ENCODE measurements at places on chromosomes 3 and 15.

DNA sequence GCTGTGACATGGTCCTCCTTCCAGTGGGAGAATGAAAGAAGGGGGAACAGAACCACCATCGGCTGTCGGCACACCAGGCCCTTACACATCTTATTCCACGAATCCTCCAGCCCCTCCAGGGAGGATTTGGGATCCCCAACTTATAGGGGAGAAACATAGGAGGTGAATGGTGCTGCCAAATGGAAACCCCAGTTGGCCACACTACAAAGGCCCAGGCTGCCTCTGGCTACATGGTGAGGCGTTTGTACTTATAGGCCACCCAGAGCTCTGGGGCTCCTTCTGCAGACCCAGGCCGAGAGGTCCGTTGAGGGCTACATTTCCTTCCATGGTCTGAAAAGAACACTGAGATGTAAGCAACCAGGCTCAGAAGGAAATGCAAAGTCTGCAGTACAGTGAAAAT, 12.0 kb downstream of the AMOTL2 start:
- no peak for DNase-seq

- no peak for DNase-seq
Measured at GRCh38 chr3:140298569-140299070, 363.6 kb downstream of the CLSTN2 start.

DNA sequence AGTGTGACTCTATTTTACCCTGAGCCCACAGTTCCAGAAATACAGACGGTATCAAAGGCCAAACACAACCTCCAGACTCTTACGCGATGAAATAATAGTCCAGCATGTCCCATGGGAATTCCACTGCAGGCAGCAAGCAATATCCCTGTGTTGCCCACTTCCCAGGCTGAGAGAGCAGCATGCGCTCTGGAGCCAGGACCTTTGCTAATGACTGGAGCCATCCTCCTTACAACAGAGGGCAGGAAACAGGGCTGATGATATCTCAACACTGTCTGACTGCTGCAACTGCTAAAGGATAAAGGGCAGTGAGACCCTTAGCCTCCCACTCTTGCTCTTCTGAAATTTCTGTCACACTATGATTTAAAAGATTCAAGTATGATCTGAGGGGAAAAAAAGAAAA, 34.8 kb downstream of the MCF2L2 start:
- no peak for DNase-seq

- DNase-seq, result no peak
Measured at GRCh38 chr3:33941804-33942203, 143.4 kb downstream of the PDCD6IP start.

- no peak for DNase-seq
Measured at GRCh38 chr3:160758929-160759577, 3.0 kb downstream of the PPM1L start.

DNA sequence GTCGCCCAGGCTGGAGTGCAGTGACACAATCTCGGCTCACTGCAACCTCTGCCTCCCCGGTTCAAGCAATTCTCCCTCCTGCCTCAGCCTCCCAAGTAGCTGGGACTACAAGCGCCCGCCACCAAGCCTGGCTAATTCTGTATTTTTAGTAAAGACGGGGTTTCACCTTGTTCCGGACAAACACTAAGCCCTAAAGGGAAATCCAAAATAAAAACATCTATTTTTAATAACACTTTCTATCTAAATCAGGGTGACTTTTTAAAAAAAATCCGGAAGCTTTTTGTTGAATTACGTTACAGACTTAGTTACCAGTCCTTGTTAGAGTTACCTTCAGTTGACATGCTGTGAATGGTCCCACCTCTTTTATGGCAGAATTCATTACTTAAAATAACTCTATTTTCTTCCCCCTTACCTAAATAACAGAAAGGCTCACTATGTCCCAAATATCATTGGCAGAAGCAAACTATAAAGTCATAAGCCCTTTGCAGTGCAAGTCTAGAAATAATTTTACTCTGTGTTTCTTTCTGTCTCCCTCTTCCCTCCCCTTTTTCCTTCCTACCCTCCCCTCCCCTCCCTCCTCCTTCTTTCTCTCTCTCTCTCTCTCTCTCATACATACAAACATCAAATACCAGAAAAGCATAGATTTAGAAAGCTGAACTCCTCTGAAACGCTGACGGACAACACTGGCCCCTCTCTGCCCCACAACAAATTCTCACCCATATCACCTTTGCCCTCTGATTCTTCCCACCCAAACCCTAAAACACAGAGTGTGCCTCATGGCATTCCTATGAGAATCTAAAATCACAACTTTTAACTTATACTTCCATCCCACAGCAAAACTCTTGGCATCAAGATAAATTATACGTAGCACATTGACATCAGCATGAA, 18.3 kb downstream of the THBS1 start:
- no peak for DNase-seq

GRCh38 chr15:71713191-71713809, 97.1 kb upstream of the NR2E3 start:
- DNase-seq, result no peak

DNA sequence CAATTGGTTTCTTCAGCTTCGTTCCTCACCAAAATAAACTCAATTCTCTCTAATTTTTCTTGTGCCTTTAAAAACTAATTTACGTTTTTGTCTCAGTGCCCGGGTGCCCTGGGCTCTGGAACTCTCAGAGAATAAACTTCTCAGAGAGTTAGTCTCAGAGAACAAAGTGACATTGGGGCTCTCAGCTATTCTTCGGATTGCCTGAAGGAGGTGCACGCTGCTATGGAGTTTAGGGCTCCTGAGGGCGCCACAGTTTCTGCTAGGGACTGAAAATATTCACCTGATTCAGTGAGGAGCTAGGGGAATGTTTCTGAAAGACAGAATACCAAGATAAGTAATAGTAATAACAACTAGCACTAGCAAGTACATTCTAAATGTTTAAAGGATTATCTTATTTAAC, 22.7 kb downstream of the ZIC4 start:
- no peak for DNase-seq

GRCh38 chr15:80321853-80322252, 69.8 kb upstream of the CTXND1 start:
- DNase-seq, result no peak

GRCh38 chr3:43727930-43728329, 37.2 kb downstream of the ABHD5 start:
- no peak for DNase-seq

GRCh38 chr3:65894126-65894525, 144.6 kb downstream of the MAGI1 start:
- DNase-seq, result no peak

GRCh38 chr3:24062916-24063315, 117.8 kb downstream of the NR1D2 start:
- no peak for DNase-seq

- DNase-seq, result no peak
Measured at GRCh38 chr15:90862964-90863778, 5.2 kb upstream of the FURIN start.

DNA sequence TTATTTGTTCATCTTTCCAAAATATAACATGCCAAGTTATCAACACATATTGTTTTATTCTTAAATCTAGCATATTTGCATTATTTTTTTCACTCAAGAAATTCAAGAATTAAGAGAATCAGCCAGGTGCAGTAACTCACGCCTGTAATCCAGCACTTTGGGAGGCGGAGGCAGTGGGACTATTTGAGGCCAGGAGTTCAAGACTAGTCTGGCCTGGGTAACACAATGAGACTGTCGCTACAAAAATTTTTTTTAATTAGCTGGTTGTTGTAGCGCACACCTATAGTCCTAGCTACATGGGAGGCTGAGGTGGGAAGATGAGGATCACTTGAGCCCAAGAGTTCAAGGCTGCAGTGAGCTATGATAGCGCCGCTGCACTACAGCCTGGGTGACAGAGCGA, 10.5 kb downstream of the DCUN1D1 start:
- no peak for DNase-seq

- DNase-seq, result no peak
Measured at GRCh38 chr3:72307438-72308115, 522.6 kb upstream of the PROK2 start.

DNA sequence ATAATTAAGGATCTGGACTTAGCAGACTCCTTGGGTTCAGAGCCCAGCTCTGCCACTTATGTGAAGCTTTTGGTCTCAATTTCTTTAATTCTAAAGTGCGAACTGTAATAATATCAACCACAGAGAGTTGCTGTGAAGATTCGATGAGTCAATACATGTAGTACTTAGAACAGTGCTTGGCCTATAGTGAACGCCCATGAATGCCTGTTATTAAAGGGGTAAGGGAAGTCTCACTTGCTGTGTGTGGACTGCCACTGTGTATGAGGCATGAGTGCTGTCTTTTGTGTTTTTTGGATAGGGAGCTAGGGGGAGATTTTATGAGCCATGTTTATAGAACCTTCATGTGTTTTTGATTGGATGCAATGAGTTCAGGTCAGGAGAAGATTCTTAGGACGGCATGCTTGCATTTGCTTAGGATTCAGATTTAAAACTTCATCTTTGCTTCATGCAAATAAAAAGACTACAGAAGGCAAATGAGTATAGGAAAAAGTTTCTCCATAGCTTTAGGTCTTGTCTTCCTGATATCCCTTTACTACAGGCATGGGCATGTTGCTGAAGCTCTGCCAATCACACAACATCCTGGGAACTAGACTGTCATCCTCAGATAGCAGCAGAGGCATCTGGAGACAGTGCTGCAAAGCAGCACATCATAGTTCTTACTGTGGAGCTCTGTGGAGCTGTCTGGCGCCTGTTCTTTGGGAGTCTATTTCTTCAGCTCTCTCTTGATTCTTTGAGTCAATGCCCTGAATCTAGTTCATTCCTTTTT, 50.0 kb downstream of the PLS1 start:
- no peak for DNase-seq

GRCh38 chr3:127351775-127352350, 64.0 kb upstream of the PRR20G start:
- no peak for DNase-seq

DNA sequence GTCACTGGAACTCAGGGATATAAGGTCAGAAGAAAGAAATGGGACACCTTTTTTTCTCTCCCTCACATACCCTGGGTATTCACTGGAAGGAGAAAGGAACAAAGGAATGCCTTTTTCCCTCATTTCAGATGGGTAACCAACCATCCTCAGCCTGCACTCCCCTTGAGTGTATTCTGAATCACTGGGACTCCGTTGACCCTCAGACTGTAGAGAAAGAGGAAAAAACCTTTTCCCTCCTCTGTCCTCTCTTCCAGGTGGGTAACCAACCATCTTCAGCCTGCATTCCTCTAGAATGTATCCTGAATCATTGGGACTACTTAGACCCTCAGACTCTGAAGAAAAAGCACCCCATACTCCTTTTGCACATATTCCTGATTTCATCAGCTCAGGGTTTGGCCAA, 11.4 kb downstream of the PRR20G start:
- DNase-seq, result no peak

DNA sequence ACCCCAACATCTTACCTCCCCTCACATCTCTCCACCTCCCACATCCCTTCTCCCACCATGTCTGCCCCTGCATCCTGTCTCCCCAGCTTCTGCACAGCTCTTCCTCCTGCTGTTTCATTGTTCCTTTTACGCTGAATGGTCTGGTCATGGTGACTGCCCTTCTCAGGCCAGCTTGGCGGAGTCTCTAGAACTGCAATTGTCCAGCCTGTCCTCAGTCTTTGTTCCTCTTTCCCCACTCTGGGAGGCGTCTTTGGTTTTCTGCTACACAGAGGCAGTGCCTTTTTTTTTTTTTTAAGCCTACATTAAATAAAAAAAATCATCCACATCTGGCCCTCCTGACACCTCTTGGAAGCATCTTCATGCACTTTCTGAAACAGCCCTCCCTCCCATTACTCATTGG, 49.1 kb upstream of the SEC22A start:
- DNase-seq, result no peak

DNA sequence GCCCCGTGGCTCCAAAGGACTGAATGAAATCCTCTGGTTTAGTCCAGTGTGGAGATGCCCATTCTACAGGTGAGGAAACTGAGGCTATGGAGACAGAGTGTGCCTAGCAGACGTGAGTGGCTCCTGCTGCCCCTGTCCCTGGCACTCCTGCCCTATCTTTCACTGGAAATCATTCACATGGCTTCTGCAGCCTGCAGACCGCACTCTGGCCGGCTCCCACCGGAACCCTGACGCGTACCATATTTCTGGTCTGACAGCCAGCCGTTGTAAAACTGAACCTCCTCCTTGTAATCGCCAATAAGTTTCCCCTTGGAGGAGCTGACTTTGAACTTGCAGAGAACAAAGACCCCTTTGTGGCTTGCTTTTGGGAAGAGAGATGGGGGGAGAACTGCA, 136.5 kb downstream of the CHSY1 start:
- no peak for DNase-seq

- peak; percentile 40 for DNase-seq
Measured at GRCh38 chr3:63864008-63864964, 619 bp downstream of the ATXN7 start.

DNA sequence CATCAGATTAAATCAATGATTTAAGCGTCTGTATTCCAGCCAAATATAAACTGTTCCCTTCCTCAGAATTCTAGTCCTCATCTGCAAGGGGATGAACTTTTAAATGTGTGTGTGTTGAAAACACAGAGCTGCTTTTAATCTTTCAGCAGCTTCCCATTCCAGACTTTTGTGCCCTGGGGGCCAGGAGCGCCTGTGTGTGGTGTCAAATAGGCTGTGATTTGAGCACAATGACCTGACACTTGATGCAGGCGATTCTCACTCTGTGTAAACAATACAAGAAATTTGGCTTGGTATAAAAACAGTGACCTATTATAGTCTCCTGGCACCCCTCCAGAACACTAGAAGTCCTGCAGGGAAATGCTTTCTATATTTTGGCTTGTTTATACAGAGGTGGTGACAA, 274.6 kb upstream of the ROPN1 start:
- DNase-seq, result no peak

GRCh38 chr3:31423482-31423881, 109.2 kb upstream of the STT3B start:
- peak; percentile 24 for DNase-seq

GRCh38 chr3:38109580-38110313, 27.2 kb downstream of the ACAA1 start:
- no peak for DNase-seq

- DNase-seq, result no peak
Measured at GRCh38 chr3:141407825-141408224, 39.5 kb downstream of the ZBTB38 start.

DNA sequence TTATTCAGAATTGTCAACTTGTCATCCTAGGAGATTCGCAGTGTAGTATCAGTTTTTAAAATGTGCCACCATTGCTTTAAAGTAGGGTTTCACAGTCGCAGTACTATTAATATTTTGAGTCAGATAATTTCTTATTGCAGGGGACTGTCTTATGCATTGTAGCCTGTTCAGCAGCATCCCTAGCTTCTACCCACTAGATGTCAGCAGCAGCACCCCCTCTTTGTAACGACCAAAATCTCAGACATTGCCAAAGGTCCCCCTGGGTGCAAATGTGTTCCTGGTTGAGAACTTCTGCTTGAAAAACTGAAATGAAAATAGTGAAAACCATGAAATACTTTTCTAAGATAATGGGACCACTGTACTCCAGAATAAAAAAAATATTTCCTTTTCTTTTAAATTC, 474.8 kb downstream of the CNTN3 start:
- peak; percentile 7 for DNase-seq

- no peak for DNase-seq
Measured at GRCh38 chr15:77642793-77643430, 10.2 kb upstream of the LINGO1 start.

DNA sequence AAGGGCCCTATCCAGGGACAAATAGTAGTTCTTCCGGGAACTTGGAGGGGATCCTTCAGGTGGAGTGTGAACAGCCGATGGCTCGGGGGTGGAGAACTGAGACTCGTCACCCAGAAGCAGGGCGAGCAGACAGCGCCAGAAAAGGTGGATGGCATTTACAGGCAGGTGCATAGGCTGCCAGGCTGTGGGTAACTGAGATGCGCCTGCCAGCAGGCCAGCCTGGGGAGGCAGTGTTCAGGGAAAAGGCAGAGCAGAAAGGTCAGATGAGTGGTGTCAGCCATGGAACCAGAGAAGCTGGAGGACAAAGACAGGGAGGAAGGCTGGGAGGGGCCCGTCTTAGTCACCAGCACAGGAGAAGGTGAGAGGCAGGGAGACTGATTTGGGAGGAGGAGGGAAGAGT, 53.0 kb upstream of the SEC22A start:
- DNase-seq, result no peak

Data from RKO (cell line).